ENCODE measurements at places on chromosomes 12 and 14. TPM values are rescaled to one million over a fixed set of nuclear protein-coding genes. Genes with fewer than 3 reads are reported as not detected.

DNA sequence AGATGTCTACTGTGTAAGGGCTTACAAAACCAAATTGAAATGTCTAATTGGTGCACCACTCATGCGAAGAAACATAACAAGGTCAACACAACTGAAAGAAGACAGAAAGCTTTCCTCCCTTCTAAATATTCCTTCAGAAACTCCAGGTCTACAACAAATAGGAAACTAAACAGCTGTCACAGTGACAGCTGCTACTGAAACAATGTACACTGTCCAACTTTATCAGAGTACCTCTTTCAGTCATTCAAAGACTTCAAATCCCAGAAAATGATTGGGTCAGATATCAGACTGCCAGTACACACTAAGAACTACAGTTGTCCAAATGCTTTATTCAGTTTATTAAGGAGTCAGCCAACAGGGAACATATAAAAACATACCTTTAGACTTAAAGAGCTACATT, 35.2 kb downstream of the CEP128 start:
- H3K27ac ChIP-seq = no peak overlapping the region
- no peak overlapping the region for H3K4me3 ChIP-seq
- H3K4me1 ChIP-seq = no peaks in the 10 kb centered on the region
- no peak for DNase-seq

DNA sequence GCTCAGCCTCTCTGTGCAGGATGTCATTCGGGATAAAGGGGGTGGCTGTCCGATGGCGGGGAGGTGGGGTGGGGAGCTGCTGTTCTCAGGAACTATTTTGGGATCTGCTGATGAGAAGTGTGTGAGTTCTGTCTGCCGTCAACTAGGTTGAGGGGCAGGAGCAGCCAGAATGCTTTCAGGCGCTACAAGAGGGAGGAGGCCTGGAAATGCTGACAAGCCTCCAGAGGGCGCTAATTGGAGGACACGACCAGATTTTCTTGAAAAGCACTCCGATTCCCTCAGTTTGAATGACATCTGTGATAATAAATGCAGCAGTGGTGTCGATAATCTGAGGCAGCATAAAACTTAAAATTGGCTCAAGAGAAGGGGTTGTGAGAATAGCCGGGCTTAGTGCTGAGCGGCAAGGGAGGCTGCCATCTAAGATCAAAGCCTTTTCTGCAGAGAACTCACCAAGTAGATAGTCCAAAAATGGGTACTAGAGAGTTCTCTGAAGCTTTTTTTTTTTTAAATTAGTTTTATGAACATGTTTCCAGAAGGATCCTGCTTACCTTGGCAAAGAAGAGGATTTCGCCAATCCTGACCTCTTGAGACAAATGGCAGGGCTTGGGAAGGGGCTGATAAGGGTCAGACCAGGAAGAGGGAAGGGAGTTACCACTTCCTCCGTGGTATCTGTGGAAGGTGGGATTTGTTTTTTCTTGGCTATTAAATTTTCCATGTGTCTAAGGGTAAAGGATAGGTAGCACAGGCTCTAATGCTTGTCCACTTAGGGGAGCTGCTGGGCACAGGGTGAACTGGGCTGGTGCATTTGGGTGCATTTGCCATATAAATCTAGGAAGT, 94.4 kb downstream of the CRACR2A start:
- H3K27me3 ChIP-seq = no peaks in the 10 kb centered on the region
- H3K4me1 ChIP-seq = no peaks in the 10 kb centered on the region
- H3K27ac ChIP-seq = no peak overlapping the region
- no peaks in the 10 kb centered on the region for H3K36me3 ChIP-seq
- H3K4me3 ChIP-seq = no peak overlapping the region
- DNase-seq = no peak

DNA sequence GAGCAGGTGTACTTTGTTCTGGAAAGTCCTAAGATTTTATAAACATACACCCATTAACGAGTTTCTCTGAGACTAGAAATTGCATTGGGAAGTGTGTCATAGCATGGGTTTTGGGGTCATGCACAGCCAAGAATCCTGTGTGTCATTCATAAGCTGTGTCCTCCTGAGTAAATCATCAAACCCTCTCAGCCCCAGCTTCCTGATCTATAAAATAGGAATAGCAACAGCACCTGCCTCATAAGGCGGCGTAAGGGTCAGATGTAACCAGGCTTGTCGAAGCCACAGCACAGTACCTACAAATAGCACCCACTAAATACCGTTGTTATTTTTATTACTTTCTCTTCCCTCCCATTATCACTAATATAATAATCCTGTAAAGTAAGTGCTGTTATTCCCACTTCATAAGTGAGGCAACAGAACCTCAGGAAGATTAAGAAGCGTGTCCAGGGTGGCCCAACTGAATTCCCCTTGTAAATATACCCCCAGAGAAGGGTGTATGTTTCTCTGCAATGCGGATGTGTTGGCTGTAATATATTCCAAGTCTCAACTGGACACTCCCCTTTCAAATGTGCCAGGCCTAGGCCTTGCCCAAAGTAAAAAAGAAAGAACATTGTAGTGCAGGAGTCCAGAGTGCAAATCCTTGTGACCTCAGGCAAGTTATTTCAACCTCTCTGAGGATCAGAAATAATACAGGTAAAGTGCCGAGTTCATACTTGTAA, 188.3 kb upstream of the BCL2L14 start:
- H3K27me3 ChIP-seq = no peaks in the 10 kb centered on the region
- peaks cover 63% of the 10 kb centered on the region for H3K4me1 ChIP-seq
- DNase-seq = no peak
- no peak overlapping the region for H3K27ac ChIP-seq

GRCh38 chr14:79663453-79663852, 547.9 kb downstream of the DIO2 start:
- H3K36me3 ChIP-seq = no peaks in the 10 kb centered on the region
- H3K27ac ChIP-seq = no peak overlapping the region
- H3K4me3 ChIP-seq = no peak overlapping the region
- H3K4me1 ChIP-seq = no peaks in the 10 kb centered on the region
- no peaks in the 10 kb centered on the region for H3K27me3 ChIP-seq
- DNase-seq = no peak

- peaks cover 36% of the 10 kb centered on the region for H3K4me1 ChIP-seq
- H3K27ac ChIP-seq = no peak overlapping the region
- DNase-seq = no peak
- no peaks in the 10 kb centered on the region for H3K36me3 ChIP-seq
Observed at GRCh38 chr14:90060965-90061684, 669 bp upstream of the KCNK13 start.

GRCh38 chr14:38168416-38168815, 39.3 kb upstream of the SSTR1 start:
- H3K27me3 ChIP-seq = no peaks in the 10 kb centered on the region
- no peak overlapping the region for H3K4me3 ChIP-seq
- H3K27ac ChIP-seq = no peak overlapping the region
- no peaks in the 10 kb centered on the region for H3K36me3 ChIP-seq
- no peaks in the 10 kb centered on the region for H3K4me1 ChIP-seq
- no peak for DNase-seq

DNA sequence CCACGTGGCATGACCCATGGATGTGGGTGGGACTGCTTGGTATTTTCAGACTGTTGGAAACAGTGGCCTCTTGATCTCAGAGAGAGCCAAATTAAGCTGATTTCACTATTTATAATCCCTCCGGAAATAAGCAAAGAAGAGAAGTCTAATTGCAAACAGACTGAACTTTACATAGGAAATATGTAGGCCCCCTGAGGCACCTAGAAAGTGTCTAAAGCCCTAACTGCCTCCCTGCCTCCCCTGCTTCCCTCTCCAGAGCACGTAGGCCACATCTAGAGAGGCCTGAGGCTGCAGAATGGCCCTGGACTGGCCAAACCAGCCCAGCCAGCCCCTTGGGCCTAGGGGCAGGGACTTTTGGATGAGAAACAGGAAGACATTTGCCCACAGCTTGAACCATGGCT, 123.8 kb downstream of the ZFP36L1 start:
- no peaks in the 10 kb centered on the region for H3K36me3 ChIP-seq
- DNase-seq = no peak
- H3K4me1 ChIP-seq = peaks cover 52% of the 10 kb centered on the region
- H3K27ac ChIP-seq = no peak overlapping the region
- H3K4me3 ChIP-seq = no peak overlapping the region
- H3K27me3 ChIP-seq = no peaks in the 10 kb centered on the region

GRCh38 chr12:116703214-116703795, 34.6 kb downstream of the SPRING1 start:
- no peak overlapping the region for H3K4me3 ChIP-seq
- no peaks in the 10 kb centered on the region for H3K4me1 ChIP-seq
- no peak overlapping the region for H3K27ac ChIP-seq
- H3K36me3 ChIP-seq = no peaks in the 10 kb centered on the region
- DNase-seq = peak; percentile 64

GRCh38 chr14:54739514-54739913, 163.1 kb downstream of the GCH1 start:
- no peaks in the 10 kb centered on the region for H3K27me3 ChIP-seq
- no peak overlapping the region for H3K4me3 ChIP-seq
- DNase-seq = no peak
- no peak overlapping the region for H3K27ac ChIP-seq
- no peaks in the 10 kb centered on the region for H3K36me3 ChIP-seq

- H3K27me3 ChIP-seq = no peaks in the 10 kb centered on the region
- no peak overlapping the region for H3K4me3 ChIP-seq
Observed at GRCh38 chr12:77782034-77782433, 48.7 kb upstream of the NAV3 start.

- DNase-seq = no peak
- no peaks in the 10 kb centered on the region for H3K36me3 ChIP-seq
- no peaks in the 10 kb centered on the region for H3K4me1 ChIP-seq
- H3K27me3 ChIP-seq = no peaks in the 10 kb centered on the region
- no peak overlapping the region for H3K4me3 ChIP-seq
- H3K27ac ChIP-seq = no peak overlapping the region
Observed at GRCh38 chr12:60501124-60501729, 905.4 kb downstream of the SLC16A7 start.

GRCh38 chr12:120254809-120255208, 10.7 kb downstream of the PXN start:
- H3K27ac ChIP-seq = peak overlapping the region; percentile 91
- H3K4me1 ChIP-seq = peaks cover 100% of the 10 kb centered on the region
- no peaks in the 10 kb centered on the region for H3K27me3 ChIP-seq
- no peak for DNase-seq
- H3K36me3 ChIP-seq = peaks cover 12% of the 10 kb centered on the region

- H3K4me3 ChIP-seq = no peak overlapping the region
- no peak for DNase-seq
- peaks cover 83% of the 10 kb centered on the region for H3K4me1 ChIP-seq
- H3K36me3 ChIP-seq = no peaks in the 10 kb centered on the region
- H3K27ac ChIP-seq = no peak overlapping the region
Observed at GRCh38 chr12:64634508-64635092, 24.3 kb downstream of the RASSF3 start.

DNA sequence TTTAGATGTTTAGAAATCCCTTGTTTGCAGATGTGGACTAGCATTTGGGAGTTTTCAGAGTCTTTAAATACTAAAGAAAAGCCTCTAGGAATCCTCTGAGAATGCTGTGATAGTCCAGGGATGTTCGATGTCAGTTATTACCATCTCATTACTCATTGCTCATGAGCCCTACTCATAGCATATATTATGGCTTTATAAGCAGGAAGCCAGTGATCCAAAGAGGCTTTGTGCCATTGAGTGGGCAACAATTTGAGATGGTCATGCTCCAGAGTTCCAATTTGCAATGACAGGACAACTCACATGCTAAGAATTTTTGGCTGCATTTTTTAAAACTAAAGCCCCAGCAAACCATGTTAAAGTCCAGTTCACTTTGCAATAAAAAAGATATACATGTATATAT, 163.0 kb downstream of the OTOGL start:
- H3K36me3 ChIP-seq = no peaks in the 10 kb centered on the region
- no peak for DNase-seq
- H3K4me3 ChIP-seq = no peak overlapping the region

GRCh38 chr14:25014440-25014839, 35.5 kb downstream of the STXBP6 start:
- no peaks in the 10 kb centered on the region for H3K36me3 ChIP-seq
- no peak overlapping the region for H3K4me3 ChIP-seq
- H3K4me1 ChIP-seq = no peaks in the 10 kb centered on the region
- H3K27ac ChIP-seq = no peak overlapping the region

DNA sequence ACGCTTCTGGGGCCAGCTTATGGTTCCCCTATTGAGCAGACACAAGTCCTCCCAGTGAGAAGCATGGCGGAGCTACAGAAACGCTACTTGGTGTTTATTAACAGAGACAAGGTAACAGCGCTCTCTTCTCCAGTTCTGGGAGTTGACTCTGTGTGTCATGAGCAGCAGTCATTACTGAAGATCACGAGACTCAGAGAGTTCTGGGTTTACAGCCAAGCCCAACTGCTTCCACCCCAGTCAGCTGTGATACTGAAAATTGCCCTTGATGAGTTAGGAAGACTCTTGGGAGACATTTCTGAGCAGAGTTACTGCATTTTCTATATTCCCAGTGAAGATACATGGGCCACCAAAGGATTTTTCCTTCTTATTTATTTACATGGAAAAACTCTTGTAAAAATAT, 48.6 kb downstream of the CFAP251 start:
- H3K36me3 ChIP-seq = no peaks in the 10 kb centered on the region
- no peak overlapping the region for H3K27ac ChIP-seq
- H3K4me3 ChIP-seq = no peak overlapping the region
- peaks cover 8% of the 10 kb centered on the region for H3K4me1 ChIP-seq
- DNase-seq = no peak

DNA sequence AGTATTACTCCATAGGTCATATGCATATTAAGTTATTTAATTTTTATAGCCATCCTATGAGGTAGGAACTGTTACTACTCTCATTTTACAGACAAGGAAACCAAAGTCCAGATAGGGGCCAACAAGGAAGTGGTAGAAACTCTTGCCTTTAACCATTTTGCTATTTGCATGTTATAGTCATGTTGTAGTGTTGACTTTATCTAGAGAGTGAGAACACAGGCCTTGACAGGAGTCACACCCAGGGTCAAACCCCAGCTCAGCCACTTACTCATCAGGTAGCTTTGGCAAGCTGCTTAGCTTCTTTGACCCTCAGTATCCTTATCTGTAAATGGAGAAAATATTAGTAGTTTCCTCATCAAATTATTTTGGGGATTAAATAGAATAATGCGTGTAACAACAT, 156.2 kb downstream of the CAND1 start:
- no peak for DNase-seq
- no peak overlapping the region for H3K27ac ChIP-seq
- no peak overlapping the region for H3K4me3 ChIP-seq
- H3K27me3 ChIP-seq = no peaks in the 10 kb centered on the region
- no peaks in the 10 kb centered on the region for H3K4me1 ChIP-seq
- no peaks in the 10 kb centered on the region for H3K36me3 ChIP-seq

GRCh38 chr12:124774054-124774461, 89.6 kb downstream of the SCARB1 start:
- H3K27ac ChIP-seq = peak overlapping the region; percentile 69
- DNase-seq = no peak
- no peaks in the 10 kb centered on the region for H3K36me3 ChIP-seq
- peaks cover 62% of the 10 kb centered on the region for H3K4me1 ChIP-seq
- peaks cover 7% of the 10 kb centered on the region for H3K27me3 ChIP-seq

KLRB1 gene
- polyA plus RNA-seq = 2.2 TPM

SSPN gene
- 13.1 TPM for polyA plus RNA-seq

PGF gene
- 12.8 TPM for polyA plus RNA-seq

IGFBP6 gene
- polyA plus RNA-seq = 22.1 TPM
